HFFc6 (cell line): ENCODE measurements at places on chromosomes 2 and 18.
A peak's percentile ranks its signal among the peaks of the same experiment; 100 is the strongest.

- no peak for DNase-seq
Measured at GRCh38 chr2:235001237-235002133, 49.7 kb downstream of the SH3BP4 start.

GRCh38 chr2:11467749-11468148, 1.8 kb upstream of the E2F6 start:
- DNase-seq, result no peak

- peak; percentile 27 for DNase-seq
Measured at GRCh38 chr18:25921677-25922421, 168.6 kb downstream of the SS18 start.

DNA sequence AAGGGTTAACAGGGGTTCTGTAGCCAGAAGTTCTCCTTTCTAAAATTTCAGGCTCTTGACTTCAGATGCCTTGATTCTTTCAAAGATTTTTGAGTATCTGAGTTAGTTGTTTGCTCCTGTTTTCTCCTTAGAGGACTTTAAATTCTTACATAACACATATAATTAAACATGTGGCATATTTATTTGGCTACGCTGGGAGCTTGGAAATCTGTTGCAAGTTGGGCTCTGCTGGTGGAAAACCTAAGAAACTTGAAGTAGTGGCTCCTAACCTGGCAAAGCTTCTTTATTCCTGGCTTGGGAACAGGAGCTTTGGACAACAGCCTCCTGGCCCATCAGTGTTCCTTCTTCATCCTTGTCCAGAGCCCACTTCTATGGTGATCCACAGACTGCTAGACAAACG, 72.6 kb downstream of the VIT start:
- no peak for DNase-seq

GRCh38 chr18:6521803-6522418, 107.2 kb upstream of the L3MBTL4 start:
- no peak for DNase-seq
